ENCODE measurements at places on chromosomes 3 and 15.

GRCh38 chr15:63059075-63059474, 16.5 kb downstream of the TPM1 start:
- no peak for DNase-seq

DNA sequence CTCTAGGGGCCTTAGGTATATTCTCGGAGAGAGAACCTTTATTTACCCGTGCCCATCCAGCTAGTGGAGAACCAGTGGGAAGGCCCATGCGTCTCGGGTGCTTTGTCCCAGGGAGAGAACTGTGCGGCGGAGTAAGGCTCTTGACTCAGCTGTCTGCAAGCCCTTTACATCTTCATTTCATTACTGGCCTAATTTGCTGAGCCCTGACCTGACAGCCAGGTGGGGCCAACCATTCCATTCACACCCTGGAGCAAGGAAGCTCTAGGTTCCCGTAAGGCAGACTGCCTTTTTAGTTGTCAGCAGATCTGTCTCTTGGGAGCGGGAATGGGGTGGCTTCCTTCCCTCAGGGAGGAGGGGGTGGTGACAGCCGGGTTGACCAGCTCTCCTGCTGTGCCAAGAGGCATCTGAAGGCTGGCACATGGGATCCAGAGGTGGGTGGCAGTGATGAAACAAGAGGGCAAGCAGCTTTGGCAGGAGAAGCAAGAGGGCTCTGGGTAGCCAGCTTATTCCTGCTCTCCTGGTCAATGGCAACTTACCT, 36.4 kb downstream of the SV2B start:
- no peak for DNase-seq

GRCh38 chr15:63918901-63919348, 85.2 kb upstream of the HERC1 start:
- DNase-seq: no peak

GRCh38 chr3:3893590-3893989, 94.4 kb downstream of the LRRN1 start:
- no peak for DNase-seq

- no peak for DNase-seq
Observed at GRCh38 chr15:60020736-60021135, 16.6 kb downstream of the FOXB1 start.

GRCh38 chr3:79947469-79947868, 179.7 kb upstream of the ROBO1 start:
- DNase-seq: no peak

GRCh38 chr3:29871087-29871486, 590.2 kb downstream of the RBMS3 start:
- no peak for DNase-seq
